PC-9 (cell line): ENCODE measurements at places on chromosomes 16 and 17.

- DNase-seq, result no peak
These were observed 5.4 kb downstream of the GINS2 start for GRCh38 chr16:85683363-85683762.

DNA sequence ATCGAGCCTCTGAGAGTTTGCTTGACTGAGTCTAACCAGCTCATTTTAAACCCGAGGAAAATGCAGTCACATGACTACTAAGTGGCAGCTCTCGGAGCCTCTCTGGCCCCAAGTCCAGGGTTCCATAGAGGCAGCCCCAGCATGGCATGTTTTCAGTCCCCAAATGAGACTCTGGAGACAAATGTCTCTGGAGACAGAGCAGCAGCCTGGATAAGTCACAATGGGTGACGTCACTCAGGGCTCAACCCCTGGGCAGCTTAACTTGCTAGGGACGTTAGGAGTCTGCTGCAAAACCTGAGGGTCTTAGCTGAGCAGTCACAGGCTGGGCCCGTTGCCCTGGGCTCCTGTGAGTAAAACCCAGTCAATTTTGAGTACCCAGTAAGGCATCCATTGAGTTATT, 6.9 kb upstream of the STH start:
- DNase-seq, result no peak

DNA sequence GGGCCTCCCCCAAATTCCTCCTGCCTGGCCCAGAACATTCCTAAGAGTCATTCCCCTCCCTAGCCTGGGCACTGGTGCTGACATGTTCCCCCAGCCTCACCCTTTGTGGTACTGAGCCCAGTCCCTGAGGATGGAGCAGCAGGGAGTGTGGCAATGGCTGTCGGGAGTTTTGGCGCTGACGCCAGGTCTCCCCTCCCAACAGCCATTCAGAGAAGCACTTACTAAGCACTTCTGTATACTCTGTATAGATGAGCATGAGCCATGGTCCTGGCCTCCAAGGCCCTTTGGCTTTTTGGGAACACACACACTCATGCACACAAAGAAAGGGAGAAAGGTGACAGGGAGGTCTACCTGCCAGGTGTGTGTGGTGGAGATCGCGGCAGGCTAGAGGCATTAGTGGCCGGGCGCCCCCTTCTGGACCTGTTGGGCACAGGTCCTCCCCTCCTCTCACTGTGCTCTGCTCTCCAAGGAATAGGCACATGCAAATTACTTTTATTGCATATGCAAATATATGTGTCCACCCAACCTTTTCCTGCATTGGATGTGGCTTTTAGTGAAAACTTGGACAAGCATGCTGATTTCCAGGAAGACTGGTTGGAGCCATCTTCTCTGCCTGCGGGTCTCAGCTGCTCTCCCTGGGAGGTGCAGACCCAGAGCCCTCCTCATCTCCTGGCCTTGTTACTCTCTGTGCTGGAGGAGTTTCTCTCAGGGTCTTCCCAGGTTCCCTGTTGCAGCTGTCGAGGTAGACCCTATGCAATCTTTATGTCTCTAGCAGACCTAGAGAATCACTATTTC, 17.4 kb upstream of the C17orf107 start:
- DNase-seq, result peak; percentile 60

GRCh38 chr17:56313201-56313600, 159.9 kb downstream of the ANKFN1 start:
- DNase-seq, result no peak

DNA sequence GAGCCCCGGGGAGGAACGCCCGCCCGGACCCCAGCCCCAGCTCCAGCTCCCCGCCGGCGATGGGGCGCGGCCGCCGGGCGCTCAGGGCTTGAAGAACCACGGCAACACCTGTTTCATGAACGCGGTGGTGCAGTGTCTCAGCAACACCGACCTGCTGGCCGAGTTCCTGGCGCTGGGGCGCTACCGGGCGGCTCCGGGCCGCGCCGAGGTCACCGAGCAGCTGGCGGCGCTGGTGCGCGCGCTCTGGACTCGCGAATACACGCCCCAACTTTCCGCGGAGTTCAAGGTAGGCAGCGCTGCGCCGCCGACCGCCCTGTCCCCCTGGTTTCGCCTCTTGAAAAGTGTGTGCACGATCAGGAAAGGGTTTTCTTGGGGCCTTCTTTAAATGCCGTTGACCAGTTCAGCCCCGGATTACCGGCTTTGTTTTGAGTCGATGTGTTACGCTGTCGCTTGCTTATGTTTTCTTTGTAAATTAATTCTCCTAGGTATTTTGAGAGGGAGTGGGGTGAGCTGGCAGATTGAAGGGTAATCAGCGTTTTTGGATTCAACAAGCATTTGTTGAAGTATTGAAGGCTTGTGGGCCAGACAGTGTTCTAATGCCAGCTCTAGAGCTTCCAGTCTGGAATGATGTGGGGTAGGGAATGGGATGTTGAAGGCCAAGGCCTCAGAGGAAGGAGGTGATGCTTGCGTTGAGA, 681 bp downstream of the USP43 start:
- peak; percentile 59 for DNase-seq

GRCh38 chr16:73145166-73145880, 97.4 kb upstream of the ZFHX3 start:
- DNase-seq, result no peak

DNA sequence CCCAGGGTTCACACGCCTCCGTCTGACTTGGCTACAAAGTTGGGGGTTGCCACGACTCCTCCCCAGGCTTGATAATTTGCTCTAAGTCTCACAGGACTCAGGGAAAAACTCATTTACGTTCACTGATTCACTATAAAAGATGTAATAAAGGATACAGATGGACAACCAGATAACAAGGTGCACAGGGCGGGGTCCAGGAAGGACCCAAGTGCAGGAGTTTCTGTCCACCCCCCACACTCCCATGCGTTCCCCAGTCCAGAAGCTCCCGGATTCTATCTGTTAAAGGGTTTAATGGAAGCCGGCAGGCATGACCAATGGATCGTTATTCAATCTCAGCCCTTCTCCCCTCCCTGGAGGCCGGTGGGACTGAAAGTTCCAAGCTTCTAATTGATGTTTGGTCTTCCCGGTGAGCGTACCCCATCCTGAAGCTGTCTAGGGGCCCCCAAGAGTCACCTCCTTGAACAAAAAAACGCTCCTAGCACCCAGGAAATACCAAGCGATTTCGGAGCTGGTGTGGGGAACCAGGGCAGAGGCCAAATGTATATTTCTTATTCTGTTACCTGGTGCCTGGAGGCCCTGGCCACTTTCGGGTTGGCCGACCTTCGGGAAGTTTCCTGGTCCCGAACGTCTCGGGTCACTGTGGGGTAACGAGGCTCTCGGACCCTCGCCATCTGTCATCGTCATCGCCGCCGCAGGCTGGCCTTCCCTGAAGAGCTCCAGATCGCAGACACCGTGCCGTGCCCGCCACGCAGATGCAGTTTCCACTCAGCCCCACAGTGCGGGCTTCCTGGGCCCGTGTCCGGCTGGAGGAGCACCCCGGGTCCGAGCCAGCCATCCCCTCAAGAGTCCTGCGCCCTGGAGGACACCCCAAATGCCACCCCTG, 13.5 kb upstream of the METRNL start:
- DNase-seq, result no peak

DNA sequence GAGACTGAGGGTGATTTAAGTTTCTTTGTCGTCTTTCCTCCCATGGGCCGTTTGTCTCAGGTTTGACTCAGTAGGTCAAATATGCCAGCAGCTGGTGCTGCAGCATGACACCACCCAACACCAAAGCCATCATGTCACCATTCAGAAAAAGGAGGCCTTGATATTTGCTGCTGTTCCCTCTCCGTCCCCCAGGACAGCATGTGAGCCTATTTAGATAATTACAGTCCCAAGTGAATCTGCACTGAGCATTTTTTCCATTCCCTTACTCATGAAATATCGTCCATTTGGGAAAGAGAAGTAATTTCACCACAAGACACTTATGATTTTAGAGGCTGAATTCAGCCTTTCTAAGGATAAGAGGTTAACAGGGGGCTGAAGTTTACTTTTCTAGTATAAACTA, 62.2 kb upstream of the ADORA2B start:
- no peak for DNase-seq

GRCh38 chr17:56020369-56020768, 132.9 kb upstream of the ANKFN1 start:
- DNase-seq, result no peak

DNA sequence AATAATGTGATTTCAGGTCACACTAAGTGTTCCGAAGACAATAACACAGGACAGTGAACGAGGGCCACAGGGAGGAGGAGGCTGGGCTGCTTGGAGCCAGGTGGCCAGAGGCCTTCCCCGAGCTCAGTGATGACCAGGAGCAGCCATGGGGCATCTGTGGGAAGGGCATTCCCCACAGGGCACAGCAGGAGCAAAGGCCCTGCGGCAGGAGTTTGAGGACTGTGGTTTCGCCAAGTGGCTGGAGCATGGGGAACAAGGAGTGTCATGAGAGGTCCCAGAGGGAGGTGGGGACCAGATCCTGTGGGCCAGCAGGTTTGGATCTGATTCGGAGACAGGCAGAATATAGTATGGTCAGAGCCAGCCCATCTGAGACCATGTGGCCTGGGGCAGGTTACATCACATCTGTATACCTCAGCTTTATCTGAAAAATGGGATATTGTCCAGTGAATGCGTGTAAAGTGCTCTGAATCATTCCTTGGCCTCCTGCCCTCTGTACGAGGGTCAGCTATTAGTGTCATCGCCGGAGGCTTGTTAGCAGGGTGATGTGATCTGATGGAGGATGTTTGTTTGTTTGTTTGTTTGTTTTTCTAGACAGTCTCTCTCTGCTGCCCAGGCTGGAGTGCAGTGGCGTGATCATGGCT, 176.8 kb downstream of the KATNIP start:
- peak; percentile 15 for DNase-seq

GRCh38 chr17:17413215-17413792, 63.5 kb upstream of the MED9 start:
- DNase-seq, result no peak

GRCh38 chr17:72187556-72187955, 66.7 kb downstream of the SOX9 start:
- no peak for DNase-seq

GRCh38 chr16:62814891-62815290, 778.7 kb upstream of the CDH8 start:
- no peak for DNase-seq

GRCh38 chr16:30941600-30942425, 7.1 kb upstream of the ORAI3 start:
- peak; percentile 87 for DNase-seq
